ENCODE measurements at places on chromosomes 7 and 10.

DNA sequence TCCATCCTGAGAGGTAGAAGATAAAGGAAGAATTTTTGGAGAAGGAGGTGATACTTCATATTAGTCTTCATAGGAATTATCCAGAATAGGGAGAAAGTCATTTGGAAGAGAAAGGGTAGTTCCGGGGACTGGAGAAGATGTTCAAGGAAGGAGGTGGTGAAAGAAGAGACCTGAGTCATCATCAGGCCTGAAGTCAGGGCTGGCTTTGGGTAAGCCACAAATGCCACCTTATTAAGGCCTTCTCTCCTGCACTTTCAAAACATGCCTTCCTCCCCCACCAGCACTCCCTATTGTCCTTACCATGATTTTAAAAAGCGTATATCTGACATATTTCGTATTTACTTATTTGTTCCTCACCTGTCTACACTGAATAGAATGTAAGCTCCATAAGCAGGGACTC is 112.2 kb upstream of the LRGUK start:
- no peak for DNase-seq

DNA sequence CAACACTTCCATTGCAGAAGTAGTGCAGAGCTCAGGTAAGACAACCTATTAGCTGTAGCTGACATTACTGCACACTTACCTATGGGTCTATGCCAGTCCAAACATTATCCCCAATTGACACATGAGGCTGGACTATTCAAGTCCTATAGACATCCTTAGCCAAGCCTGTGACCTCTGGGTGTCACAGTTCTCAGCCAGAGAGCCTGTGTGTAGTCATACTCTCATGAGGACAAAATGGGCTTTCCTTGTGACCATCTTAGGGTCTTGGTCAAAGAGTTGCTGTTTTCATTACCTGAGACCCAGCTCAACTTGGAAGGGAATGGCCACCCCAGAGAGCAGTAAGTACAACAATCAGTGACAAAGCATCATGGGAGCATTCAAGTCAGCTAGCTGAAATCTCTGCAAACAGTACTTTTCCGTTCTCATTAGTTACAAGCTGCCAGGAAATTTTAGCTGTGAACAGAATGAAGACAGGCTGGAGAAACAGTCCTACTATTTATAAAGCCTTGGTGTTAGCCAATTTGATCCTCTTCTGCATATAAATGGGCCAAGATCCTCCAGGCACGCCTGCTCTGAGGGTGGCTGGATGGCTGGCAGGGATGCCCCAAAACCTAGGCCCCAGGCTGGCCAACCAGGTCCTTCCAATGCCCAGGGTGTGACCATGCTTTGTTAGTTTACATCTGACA is 44.3 kb downstream of the NUDCD3 start:
- no peak for DNase-seq

GRCh38 chr10:33621101-33621500 is 286.6 kb upstream of the NRP1 start:
- DNase-seq = no peak

DNA sequence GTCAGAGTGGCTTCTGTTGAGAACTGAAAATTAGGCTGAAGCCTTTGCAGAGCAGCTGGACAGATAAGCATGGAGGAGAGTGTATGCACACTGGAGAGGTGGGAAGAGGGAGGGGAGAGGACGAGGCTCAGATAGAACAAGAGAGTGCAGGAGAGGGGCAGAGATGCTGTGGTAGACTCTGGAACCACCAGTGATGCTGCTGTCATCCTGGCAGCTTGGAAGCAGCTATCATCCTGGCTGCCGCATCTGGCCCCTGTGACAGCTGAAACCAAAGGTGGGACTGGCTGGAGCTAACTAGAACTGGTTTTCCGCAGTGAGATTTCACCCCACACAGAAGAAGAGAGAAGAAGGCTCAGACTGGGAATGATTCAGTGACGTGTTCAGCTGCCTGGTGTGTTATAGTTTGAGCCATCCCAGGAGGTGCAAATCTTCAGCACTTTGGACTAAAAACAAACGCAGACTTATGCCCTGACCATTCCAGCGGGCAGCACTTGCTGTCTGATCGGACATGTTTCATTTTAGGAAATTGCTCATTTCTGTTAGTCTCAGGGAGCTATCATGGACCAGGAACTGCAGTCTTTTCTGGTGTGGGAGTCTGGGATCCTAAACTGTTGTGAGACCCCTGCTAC is 38.4 kb downstream of the EEPD1 start:
- DNase-seq = no peak

DNA sequence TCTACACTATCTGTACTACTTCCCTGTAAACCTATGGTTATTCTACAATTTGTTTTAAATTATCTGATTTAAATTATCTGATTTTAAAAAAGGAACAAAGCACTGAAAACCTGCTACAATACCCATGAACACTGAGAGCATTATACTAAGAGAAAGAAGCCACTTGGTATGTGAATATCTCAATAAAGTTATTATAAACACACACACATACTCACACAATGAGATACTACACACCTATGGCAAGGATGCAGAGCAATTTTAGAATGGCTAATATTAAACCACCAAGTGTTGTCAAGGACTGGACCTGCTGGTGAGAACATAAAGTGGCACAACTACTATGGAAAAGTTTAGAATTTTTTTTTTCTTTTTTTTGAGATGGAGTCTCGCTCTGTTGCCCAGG is 82.7 kb downstream of the IGF2BP3 start:
- DNase-seq = no peak

DNA sequence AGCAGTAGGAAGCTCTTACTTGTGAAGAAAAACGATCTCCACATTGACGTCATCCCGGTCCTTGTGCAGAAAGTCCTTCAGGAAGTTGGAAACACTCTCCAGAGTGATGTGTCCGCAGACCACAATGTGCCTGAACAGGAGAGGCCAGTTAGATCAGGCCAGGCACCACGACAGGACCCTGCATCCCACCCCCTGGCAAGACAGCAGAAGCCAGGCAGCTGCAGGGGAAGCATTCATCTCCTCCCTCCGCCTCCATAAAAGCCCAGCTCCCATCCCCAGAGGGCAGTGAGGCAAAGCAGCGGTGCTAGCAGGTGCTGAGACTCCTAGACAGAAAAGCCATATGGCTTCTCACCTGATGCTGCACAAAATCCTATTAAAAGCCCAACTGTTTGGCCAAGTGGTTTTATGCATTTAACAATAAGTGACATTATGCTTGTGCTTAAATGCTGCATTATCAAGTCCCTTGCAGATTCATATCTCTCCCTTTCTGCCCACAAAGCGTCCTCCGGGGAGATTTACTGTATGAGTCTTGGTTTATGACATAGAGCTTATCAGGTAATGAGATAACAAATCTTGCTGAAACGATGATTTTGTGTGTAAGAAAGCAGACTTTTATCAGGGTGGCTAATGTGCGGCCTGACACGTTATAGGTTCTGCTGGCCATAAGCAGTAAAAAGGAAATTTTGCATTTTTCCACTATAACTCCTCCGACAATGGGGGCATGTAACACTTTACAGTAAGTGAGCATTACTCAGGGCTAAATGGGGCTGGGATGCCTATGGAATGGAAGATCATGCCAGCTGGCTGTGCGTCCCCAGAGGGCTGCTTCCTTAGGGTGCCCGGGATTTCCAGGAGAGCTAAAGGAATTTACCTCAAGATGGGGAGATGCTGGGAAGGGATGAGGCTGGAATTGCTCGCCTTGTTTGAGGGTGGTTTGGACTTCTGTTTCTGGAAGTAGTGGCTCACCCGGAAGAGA is 546.9 kb downstream of the KCNMA1 start:
- DNase-seq = no peak

DNA sequence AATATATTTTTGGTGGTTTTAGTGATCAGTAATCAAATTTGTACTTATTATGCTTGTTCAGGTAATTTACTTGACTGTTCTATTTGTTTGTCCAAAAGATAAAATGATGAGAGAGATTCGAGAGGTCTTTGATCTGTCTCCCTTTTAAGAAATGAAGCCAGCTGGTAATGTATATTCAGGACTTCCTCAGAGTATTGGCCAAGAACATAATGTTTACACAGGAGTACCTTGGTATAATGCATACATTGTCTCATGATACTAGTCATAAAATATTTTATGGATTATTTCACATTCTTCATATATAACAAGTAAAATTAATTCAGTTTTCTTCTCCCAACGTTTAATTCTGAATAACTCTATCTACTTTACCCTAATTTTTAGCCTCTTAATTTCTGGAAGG is 100.9 kb downstream of the REEP3 start:
- DNase-seq = no peak

DNA sequence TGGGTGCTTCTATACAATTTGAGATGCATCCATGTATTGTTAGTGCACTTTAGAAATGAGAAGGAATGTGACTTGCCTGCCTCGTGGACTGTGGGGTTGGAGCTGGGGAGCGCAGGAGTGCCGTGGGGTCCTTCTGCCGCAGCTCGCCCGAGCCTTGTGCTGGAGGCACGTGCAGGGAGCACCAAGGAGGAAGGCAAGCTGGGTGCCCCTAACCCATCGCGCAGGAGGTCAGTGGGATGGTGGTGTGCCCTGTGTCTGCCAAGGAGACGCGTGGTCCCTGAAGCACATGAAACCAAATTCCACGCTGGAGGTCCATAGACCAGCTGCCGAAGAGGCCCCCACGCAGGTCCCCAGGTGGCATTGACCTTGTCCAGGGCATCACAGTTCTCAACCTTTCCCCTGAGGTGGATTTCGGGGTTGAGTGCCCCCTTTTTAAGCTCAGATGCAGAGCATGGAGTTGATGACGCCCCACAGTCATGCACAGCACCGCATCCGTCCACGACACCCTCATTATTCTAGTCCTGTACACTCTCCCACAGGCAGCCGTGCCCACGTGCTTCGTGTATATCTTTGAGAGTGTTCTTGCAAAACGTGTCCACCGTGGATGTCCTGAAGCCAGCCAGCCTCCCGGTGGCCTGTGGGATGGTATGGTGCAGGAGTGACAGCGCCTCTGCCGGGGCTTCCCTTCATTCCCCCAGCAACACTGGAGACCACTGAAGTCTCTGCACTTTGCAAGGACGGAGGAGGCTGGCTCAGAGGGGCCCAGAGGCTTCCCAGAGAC is 35.5 kb downstream of the FKBP6 start:
- no peak for DNase-seq

DNA sequence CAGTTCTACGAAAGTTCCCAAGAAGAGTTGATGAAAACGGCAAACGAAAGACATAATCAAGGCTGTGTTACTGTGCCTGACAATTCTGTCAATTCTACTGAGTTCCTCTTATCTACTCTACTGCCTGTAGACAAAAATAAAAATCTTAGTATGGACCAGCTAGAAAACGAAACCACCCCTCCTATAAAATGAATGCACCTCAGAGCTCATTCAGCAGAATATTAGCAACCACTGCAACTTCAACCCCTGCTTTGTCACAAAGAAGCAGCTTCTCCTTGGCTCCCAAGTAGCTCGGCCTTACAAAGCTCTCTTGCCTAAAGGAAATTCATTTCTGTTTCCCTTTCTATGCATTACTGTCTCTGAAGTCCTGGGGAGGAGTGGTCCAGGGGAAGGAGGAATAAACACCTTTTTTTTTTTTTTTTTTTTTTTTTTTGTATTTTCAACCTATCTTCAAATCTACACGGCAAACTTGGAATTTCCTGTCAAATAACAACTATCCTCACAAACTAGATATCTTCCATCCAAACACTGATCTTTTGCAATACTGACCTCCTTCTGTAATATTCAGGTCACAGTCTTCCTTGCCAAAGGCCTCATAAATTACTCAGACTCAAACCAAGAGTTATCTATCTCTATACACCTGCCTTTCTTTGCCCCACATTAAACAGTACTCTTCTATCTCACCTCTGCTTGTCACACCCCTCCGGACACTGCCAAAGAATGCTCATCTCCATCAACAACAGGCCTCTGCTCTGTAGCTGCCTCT is 74.3 kb downstream of the GLI3 start:
- DNase-seq = no peak

- no peak for DNase-seq
Measured at GRCh38 chr7:37092548-37092947, 356.1 kb downstream of the ELMO1 start.

- no peak for DNase-seq
Measured at GRCh38 chr7:136958016-136958415, 89.6 kb downstream of the CHRM2 start.

DNA sequence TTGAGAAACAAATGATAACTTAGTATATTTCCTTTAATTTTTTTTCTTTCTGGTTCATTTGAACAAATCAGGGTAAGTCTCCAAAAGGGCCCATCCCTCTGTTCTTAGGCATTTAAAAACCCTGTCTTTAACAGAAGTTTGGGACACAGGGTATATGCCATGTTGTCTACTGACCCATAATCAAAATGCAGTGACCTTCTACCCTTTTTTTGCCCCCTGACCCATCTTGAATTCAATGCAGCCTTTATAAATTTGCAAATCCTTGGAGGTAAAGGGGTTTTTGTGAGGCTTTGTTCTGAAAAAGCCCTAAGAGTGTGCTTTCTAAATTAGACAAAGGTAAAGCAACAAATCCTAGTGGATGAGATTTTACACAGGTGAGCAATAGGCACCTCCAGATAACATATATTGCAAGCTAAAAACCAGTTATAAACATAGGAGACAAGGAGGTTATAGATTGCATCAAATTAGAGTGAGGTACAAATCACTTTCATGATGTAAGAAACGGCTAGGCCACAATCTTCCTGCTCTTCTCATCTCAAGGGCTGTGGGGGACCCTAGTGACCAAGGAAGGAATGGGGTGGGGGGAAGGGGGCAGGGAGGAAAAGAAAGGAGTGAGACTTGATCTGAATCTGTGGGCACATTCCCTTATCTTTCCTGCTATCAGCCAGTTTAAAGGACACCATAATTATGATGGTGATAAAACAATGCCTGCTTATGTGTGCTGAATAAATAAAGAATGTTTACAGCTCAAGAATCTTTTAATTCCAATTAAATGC is 2.7 kb downstream of the SKIDA1 start:
- no peak for DNase-seq

GRCh38 chr7:47950714-47951113 is 2.4 kb upstream of the PKD1L1 start:
- DNase-seq = no peak

GRCh38 chr7:28037220-28038010 is 143.2 kb downstream of the JAZF1 start:
- no peak for DNase-seq

DNA sequence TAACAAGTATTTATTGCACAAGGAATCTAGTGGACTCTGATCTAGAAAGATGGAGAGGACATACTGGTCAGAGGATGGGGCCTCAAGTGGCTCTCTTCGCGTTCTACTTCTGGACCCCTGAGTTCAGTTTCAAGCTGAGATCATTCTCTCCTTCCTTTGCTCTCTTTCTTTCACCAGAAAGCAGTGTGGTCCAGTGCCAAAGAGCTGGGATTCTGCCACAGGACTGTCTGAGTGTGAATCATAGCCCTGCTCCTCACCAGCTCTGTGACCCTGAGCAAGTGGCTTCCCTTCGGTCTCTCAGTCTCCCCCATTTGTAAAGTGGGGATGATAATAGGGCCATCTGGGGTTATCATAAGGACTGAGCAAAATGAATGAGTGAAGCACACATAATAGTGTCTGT is 715.2 kb downstream of the SUGCT start:
- DNase-seq = no peak

DNA sequence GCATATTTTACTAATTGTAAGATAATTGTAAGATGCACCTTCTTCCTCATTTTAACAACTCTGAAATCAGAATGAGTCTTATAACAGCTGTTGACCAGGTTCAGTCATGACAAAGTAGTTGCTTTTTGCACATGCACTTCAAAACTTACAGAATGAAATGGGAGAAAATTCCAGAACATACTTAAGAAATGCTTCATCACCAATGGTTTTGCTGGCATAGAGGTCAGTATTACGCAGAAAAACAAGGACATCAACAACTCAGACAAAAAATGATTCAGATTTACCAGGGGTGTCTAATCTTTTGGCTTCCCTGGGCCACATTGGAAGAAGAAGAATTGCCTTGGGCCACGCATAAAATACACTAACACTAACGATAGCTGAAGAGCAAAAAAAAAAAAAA is 13.3 kb downstream of the COL28A1 start:
- no peak for DNase-seq
